Stimulated activated CD4-positive, alpha-beta T cell treated with anti-CD3 and anti-CD28 coated beads, TNF-alpha, amount 100 ng/mL, for 24 hours (primary cell): ENCODE measurements at places on chromosomes 12 and 14.

GRCh38 chr12:106178562-106178961, 39.8 kb upstream of the NUAK1 start:
- DNase-seq = no peak

DNA sequence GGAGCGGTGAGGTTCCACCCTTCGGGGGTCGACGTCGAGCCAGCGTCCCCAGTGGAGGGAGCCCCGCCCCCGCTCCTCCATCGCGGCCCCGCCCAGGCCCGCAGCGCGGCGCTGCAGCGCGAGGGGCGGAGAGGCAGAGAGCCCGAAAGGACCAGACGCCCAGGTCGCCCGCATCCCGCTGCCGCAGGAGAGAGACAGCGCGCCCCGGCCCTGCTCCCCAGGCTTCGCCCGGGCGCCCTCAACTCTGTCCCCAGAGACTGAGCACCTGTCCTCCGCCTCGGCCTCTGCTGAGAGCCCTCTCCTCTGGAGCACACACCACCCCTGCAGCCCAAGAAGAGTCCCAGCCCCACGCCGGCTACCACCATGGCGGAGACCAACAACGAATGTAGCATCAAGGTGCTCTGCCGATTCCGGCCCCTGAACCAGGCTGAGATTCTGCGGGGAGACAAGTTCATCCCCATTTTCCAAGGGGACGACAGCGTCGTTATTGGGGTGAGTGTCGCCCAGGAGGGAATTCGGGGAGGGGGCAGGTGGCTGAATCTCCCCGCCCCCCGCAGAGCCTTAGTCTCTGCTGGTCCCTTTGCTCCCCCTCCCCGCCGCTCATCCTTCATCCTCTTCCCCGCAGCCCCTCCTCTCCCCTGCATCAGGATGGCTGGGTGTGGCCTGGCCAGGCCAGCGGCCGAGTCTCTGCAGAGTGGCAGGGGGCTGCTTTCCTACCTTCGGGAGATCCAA, at the start of gene KIF5A:
Gene KIF5A (plus strand): TSS at position 136 of the 732 bp plus-strand sequence. CDS start 228 bp downstream, at position 364.
- DNase-seq = peak; percentile 31

DNA sequence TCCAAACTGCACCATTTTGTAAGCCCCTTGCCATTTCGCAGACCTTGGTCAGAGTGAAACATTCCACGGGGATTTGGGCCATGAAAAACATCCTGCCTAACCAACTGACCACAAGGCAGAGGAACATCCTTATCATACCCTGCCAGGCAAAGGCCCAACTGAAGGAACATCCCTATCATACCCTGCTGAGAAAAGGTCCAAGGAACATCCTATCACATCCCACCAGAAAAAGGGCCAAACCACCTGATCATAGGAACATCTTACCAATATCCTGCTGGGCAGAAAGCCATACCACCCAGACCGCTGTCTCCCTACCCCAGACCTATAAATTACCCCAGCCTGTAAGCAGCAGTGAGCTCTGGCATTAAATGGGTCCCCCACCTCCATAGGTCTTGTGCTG, 19.4 kb upstream of the LRRC9 start:
- no peak for DNase-seq

GRCh38 chr14:80845856-80846255, 95.7 kb downstream of the CEP128 start:
- DNase-seq = no peak

DNA sequence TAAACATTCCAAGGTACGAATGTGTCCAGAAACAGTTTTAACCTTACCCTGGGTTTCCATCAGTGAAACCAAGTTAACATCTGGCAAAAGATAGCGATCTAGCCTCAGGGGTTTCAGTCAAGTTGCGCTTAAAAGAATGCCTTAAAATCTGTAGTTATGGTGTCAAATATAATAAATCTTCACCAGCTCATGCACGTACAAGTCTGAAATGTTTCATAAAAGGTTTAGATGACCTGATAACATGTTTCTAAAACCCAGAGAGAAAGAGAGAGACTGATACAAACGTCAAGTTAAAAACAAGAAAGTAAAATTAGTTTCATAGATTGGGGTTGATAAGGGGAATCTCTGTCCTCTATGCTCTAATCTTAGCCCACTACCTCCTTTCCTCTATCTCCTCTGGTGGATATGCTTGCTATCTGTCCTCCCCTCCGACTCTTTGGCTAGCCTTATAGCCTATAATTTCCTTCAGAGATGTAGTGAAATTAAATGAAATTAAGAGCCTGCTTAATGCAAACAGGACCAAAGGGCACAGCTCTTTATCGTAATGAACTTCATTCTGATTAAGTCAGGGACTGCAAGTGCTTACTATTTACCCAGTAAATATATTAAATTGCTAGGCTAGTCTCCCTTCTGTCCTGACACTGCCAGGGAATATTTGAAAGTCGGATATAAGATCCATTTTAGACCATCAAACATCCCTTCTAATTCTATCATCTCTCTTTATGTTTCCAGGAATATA, 18.4 kb upstream of the FOS start:
- DNase-seq = no peak

DNA sequence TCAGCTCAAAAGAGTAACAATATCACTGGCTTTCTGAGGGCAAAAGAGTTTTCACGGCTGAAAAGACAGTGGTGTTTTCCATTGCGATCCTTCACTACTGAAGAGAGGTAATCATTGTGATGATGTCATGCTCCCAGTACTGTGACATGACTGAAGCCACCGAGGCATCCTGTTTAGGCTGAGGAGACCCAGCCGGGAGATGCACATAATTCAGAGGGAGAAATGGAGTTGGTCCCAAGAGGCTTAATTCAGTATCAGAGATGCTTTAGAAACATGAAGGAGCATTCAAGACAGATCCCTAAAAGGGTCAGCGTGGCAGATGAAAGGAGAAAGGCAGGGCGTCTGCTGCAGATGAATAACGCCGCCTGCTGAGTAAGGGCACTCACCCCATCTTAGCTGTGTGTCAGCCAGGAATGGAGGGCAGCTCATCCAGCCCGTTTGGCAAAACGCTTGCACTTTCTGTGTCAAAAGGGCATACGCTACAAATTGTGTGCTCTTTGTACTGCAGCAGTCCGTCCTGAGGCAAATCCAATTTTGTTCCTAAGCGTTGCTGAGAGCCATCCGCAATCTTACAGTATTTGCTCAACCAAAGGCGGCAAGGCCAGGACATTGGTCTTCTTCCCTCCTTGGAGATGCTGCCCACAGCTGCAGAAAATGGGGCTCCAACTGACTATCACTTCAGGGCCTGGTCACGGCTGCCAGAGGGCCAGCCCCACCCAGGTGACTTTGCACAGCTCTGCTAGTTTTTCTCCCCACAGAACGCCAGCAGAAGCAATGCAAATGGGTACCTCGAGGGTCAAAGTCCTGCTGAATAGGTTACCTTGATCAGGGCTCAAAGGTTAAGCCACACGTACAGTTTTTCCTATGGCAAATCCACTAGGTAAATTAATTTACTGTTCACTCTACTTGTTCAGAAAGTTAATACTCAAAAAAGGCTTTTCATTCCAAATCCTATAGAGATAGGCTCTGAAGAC, 23.5 kb downstream of the CCDC92 start:
- DNase-seq = no peak

GRCh38 chr12:10113075-10113474, 14.3 kb upstream of the CLEC1A start:
- DNase-seq = no peak

GRCh38 chr12:8081251-8081920, 688 bp upstream of the NECAP1 start:
- DNase-seq = peak; percentile 18

DNA sequence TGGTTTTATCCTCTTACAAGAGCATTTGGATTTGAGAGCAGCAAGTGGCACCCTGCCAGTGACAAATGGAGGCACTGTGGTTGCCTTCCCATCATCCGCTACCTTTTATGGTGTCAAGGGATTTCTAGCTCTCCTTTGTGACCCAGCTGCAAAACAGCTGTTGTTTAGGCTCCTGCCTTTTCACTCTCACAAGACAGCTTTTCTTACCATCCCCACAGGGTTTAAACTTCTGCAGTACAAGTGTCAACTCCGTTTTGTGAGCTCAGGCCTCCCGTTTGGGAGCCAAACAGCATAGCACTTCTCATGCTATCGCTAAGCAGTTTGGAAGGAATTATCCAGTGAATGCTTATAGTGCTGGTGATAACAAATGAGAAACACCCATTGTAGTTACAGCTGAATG, 331.4 kb downstream of the TMTC2 start:
- no peak for DNase-seq

DNA sequence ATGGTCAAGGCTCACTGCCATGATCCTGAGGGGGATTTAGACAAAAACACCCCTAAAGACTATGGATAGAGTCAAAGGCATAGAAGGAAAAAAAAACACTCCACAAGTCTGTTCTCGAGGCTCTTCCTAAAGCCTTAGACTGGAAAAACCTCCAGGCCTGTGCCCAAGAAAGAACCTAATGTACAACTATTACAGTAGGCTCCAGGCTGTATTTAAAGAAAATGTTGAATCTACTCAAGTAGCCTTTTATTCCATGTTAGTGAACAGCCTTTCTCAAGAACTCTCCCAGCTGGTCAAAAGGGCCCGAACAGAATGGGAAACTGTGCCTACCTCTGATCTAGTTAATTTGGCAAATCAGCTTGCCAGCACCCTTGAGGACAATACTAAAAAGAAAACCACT, 28.3 kb downstream of the GNPTAB start:
- DNase-seq = no peak

- no peak for DNase-seq
Measured at GRCh38 chr12:81679614-81680013, 79.5 kb downstream of the PPFIA2 start.

DNA sequence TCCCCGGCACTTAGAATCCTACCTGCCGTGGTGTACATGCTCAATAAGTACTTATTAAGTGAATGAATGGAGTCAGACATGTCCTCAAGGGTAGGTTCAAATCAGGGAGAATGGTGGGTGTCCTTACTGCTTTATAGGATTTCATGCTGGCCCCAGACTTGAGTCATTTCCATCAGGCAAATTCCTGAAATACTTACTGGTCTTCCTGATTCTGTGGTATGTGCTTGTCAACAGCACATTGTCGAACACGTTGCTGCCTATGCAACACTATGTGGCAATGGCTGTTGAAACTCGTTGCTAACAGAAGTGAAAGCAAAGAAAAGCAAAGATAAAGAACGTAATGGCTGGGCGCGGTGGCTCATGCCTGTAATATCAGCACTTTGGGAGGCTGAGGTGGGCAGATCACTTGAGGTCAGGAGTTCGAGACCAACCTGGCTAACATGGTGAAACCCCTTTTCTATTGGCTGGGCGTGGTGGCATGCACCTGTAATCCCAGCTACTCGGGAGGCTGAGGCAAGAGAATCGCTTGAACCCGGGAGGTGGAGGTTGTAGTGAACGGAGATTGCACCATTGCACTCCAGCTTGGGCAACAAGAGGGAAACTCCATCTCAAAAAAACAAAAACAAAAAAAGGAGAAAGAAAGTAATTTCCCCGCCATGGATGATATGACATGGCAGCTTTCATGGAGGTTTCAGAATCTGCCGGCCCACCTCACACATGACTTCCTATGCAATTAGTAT, 214.9 kb downstream of the ZFP36L1 start:
- no peak for DNase-seq
